ENCODE measurements at places on chromosomes 7 and 10.

DNA sequence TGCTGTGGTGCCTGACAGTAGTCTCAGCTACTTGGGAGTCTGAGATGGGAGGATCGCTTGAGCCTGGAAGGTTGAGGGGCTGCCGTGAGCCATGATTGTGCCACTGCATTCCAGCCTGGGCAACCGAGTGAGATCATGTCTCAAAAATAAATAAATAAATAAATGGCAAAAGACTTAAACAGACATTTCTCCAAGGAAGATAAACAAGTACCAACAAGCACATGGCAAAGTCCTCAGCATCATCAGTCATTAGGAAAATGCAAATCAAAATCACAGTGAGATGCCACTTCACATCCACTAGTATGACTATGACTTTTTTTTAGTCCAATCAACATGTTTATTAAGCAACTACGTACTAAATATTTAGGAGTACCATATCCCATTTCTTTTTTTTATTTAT, 21.3 kb upstream of the KPNA7 start:
- DNase-seq, result no peak

DNA sequence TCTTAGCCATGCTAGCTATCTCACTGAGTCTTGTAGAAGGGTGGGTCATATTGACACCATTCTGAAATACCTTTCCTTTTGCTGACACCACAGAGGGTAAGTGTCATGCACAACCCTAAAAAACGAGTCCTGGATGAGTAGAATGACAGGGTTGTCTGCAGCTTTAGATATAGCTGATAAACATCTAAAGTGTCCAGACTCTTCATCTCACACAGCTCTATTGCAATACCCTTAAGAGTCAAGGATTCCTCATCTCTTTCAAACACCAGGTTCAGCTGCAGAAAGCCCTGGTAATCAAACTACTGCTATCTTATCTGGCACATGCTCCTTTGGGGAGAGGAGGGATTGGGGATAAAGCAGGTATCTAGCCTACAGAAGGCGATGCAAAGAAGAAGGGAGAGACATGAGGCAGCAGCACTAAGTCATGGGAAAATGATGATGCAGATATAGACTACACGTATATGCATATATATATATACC, 127.0 kb downstream of the ANK3 start:
- DNase-seq, result no peak

DNA sequence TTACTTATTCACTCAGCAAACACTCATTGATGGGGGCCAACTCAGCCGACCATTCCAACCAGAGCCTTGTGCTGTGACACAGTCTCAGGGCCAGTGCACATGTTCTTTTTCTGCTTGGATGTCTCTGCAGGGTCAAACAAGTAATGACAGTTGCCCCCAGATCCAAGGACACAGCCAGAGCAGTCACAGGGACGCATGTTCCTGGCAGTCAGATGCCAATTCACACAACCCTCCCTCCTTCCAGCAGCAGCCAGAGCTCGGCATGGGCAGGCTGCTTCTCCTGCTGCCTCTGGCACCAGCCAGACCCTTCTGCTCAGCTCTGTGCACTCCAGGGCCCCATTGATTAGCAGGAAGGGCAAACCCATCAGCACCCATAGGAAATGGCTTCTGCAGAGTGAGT, 20.3 kb downstream of the DRGX start:
- no peak for DNase-seq

GRCh38 chr10:32327364-32327691, 19.6 kb downstream of the EPC1 start:
- no peak for DNase-seq

- no peak for DNase-seq
These were observed 16.8 kb downstream of the GIMAP5 start for GRCh38 chr7:150753826-150754603.

DNA sequence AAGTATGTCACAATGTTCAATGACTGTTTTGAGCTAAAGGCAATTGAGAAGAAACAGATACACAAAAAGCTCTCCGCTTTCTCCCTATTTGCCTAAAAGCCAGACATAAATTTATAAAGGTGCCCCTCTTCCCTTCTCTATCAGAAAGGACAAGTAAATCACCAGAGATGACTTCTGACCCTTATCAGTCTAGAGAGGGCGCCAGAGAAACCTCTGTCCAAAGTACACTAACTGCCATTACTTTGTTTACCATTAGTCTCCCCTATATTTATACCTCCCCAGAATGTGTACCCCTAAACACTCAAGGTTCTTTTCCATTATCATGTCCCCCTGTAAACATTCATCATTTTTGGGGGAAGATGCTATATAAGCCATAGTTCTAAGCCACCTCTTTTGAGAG, 49.3 kb downstream of the TPK1 start:
- no peak for DNase-seq

GRCh38 chr10:4701016-4701415, 125.0 kb upstream of the AKR1E2 start:
- DNase-seq, result no peak

- no peak for DNase-seq
These were observed 27.9 kb upstream of the CCDC7 start for GRCh38 chr10:32417911-32418547.

DNA sequence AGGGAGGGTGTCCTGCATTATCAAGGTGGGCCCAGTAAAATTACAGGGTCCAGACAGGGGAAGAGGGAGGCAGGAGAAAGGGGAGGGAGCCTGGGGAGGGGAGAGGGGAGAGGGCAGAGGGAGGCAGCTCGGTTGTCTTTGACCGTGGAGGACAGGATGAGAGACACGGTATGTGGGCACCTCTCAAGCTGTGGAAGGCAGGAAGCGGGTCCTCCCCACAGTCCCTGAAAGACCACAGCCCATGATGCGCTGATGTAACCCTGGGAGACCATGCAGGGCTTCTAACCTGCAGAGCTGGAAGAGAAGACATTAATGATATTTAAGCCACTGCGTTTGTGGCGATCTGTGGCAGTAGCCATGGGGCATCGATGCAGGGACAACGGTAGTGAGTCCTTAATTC, 27.2 kb upstream of the MNX1 start:
- DNase-seq, result no peak

All from NCI-H1417 (cell line).